ENCODE measurements at places on chromosomes 2 and 18.

DNA sequence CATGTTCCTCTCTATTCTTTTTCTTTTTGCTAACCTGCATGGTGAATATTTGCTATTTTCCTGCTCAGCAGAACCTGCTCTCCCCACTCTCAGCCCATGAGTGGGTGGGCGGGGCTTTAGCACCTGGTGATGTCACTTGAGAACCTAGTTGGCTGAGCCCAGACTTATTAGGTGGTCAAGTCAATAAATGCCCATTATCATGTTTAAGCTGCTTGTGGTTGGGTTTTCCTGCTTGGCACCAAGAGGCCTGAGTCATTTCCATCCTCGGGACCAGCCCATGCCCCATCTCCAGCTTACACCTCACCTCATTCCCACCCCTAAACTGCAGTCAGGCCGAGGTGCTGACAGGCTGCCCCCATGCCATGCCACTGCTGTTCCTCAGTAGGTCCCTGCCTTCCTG is 226.6 kb downstream of the ANKRD30B start:
- DNase-seq = no peak

GRCh38 chr2:74290466-74291217 is 52.6 kb downstream of the SLC4A5 start:
- DNase-seq = no peak

GRCh38 chr2:167749016-167749415 is 498.4 kb downstream of the STK39 start:
- no peak for DNase-seq

DNA sequence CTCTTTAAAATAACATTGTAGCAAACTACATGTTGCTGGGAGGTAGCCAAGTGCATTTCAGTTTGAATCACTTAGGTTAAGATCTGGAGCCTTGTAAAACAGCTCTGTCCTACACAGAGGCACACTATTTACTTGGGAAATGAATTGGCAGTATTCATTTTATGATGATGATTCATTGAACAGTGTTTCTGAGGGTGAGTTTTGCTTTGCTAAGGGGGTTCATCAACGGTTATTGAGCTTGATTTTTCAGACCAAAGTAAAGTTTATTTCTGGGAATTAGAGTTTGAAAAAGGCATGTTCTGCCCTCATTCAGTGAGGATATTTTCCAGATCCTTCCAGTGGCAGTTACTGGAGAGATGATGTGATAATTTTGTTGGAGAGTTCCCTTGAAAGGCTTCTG is 55.6 kb downstream of the CCDC85A start:
- DNase-seq = no peak

DNA sequence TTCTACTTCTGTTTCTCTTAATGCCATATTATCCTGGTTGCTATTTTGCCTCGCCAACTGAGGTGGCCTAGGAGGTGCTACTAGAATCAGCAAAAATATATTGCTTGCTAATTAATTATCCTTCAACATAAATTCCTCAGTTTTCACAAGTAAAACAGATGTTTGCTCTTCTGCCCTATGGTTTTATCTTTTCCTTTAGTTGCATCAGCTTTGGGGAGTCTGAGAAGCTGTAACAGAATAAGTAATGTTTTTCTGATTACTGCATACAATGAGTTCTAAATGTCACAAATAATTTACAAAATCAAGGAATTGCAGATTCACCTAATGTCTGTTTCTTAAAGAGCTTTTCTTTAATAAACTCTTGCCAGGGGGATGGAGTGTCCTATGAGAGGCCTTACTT is 36.7 kb downstream of the GULP1 start:
- DNase-seq = no peak

DNA sequence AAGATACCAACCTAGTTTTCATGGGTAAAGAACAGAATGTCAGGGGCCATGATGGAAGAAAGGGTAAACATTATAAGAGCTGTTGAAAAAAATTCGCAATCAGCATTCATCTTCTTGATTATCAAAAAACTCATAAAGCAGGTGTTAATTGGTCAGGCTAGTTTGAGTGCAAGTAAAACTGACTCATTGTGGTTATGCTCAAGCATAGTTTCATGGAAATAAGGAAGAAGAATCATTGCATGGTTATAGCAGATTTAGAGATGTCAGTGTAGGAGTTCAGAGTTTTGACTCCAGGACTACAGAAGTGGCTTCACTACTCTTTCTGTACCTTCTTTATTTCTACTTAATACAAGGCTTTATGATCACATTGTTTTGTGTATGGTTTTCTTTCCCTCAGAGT is 26.9 kb upstream of the CDH19 start:
- DNase-seq = no peak

GRCh38 chr2:242054406-242054805 is 184.9 kb downstream of the RTP5 start:
- DNase-seq = no peak

DNA sequence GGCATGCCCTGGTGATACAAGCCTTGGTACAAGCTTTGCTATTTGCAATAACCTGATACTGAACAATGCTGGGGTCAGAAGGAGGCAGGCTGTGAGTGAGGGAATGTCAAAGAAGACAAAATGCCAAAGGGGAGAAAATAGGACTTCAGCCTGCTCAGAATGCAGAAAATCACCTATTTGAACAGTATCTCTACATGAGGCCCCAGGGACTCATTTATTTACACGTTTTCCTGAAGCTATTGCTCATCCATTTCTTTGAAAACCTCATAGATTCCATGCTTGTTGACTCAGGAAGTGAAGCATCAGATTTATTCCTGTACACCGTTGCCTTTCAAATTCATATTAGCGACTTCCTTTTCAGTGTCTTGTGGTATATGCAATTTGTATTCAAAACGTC is 69.4 kb upstream of the CBLN2 start:
- DNase-seq = no peak

- no peak for DNase-seq
These were observed 36.0 kb downstream of the RBMS1 start for GRCh38 chr2:160457588-160457987.

DNA sequence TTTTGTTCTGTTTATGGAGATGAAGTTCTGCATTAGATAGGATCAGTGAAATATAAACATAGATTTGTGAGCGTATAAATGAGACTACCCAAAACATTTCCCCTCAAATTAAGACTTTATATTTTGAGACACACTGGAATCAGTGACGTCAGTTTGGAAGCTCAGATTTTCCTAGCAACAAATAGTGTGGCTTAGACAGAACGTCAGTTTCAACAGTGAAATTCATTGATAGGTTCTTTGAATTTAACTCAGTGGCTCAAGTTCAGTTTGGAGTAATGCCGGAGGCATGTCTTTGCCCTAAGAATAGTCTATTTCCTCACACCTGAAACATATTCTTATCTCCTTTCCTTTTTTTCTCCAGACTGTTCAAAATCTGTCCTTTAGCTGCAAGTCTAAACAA is 113.6 kb upstream of the ARHGAP15 start:
- no peak for DNase-seq

DNA sequence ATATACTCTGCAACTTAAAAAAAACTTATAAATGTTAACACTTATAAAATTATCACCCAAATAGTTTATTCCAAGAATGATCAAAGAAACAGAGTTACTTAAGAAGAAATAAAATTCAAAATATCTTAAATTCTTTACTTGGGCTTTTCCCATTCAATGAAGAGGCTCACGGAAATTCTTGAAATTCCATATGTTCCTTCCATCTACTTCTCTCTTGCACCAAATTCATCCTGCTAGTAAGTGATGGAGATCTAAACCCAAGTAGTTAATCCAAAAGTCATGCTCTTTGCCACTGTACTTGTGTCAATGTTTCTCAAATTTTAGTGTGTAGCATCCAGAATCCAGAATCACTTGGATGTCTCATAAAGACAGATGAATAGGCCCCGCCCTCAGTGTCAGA is 465.9 kb downstream of the TXNL1 start:
- no peak for DNase-seq

DNA sequence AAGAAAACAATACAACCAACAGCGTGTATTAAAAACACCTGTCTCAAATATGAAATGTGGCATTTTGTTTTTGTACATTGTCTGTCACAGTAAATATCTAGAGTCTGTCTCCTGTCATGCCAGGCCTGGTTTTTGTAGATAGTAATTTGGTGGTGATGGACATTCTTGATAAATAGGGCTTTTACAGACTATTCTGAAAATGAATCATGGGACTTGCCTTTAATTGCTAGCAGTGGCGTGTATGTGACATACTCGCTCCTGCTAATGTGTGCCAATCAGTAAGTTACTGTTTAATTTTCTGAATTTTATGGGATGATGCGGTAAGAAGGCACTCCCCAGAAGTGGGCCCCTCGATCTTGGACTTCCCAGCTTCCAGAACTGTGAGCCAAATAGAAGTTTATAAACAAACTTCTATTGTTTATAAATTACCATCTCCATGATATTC is 83.7 kb downstream of the TANC1 start:
- DNase-seq = no peak

- no peak for DNase-seq
These were observed 5.0 kb upstream of the DGKD start for GRCh38 chr2:233349005-233349998.
